CMK (cell line): ENCODE measurements at places on chromosomes 7 and 10.

DNA sequence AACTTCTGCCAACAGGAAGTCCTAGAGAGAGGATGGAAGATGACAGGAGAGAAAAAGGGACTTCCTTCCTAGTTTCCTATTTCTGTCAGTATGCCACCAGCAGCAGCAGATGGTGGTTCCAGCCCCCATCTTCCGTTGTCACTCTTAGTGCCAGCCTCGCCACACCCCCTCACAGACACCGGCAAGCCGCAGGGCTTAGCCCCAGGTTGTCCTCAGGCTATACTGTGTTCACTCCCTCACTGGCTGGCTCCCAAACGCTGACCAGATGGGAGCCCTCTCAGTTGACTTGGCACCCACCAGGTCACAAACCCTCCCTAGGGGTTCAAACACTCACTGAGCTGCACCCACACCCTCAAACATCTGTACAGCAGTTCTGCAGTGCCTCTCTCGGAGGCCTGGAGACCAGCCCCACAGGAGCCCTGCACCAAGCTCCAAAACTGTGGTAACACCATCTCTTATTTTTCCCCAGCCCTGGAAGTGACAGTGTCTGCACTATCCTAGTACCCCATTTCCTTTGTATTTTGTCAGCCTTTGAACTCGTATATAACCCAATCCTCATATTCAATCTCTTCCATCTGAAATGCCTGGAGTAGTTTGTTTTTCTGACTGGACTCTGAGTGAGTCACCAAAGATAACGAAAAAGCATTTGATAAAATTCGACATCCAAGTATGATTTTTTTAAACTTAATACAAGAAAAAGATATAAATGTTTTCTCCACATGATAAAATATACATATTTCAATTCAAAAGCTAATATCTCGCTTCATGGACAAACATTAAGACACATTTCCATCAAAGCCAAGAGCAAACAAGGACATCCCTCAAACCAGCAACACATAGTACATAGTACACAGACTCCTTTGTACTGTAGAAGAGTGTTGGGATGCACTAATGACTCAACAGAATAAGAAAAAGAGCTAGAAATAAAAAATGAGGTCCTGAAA lies 34.5 kb downstream of the SMURF1 start:
- DNase-seq: no peak

- peak; percentile 12 for DNase-seq
Measured at GRCh38 chr7:103025341-103025740, 49.3 kb downstream of the FBXL13 start.

DNA sequence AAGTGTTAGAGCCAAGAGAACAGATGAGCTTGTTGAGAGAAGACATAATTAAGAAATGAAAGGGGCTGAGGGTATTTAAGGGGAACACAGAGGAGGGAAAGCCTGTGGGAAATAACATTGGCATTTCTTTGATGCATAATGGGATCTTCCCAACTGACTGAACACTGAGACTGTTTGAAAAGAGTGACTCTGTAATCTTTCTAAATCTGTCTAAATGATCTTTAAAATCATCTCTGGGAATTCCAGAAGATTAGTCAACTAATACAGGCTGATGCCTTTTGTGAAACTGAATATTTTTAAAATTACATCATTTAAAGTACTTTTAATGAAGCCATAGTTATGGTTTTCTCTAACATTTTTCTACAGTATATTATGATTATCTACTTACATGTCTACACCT lies 17.4 kb upstream of the SLC35G1 start:
- DNase-seq: no peak

GRCh38 chr10:50823789-50824188 lies 61.6 kb downstream of the A1CF start:
- no peak for DNase-seq

DNA sequence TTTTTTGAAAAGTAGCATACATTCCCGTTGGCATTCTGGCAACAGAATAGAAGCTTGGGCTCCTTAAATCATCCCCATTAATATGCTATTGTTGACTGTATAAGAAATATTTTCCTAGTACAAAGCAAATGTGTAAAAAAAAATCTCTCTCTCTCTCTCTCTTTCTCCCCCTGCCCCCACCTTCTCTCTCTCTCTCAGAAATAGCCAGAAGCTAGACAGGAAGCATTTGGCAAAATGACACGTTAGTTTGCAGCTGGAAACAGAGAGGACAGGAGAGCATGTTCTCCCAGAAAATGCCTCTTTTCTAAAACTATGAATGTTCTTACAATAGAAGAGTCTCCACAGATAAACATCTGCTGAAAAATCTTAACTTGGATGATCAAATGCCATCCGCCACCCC lies 59.6 kb upstream of the AKR1E2 start:
- no peak for DNase-seq

- no peak for DNase-seq
Measured at GRCh38 chr7:93938293-93938692, 16.8 kb downstream of the GNG11 start.

GRCh38 chr7:44961844-44962482 lies 16.9 kb downstream of the MYO1G start:
- DNase-seq: no peak

- no peak for DNase-seq
Measured at GRCh38 chr7:79296553-79297320, 156.7 kb downstream of the MAGI2 start.

DNA sequence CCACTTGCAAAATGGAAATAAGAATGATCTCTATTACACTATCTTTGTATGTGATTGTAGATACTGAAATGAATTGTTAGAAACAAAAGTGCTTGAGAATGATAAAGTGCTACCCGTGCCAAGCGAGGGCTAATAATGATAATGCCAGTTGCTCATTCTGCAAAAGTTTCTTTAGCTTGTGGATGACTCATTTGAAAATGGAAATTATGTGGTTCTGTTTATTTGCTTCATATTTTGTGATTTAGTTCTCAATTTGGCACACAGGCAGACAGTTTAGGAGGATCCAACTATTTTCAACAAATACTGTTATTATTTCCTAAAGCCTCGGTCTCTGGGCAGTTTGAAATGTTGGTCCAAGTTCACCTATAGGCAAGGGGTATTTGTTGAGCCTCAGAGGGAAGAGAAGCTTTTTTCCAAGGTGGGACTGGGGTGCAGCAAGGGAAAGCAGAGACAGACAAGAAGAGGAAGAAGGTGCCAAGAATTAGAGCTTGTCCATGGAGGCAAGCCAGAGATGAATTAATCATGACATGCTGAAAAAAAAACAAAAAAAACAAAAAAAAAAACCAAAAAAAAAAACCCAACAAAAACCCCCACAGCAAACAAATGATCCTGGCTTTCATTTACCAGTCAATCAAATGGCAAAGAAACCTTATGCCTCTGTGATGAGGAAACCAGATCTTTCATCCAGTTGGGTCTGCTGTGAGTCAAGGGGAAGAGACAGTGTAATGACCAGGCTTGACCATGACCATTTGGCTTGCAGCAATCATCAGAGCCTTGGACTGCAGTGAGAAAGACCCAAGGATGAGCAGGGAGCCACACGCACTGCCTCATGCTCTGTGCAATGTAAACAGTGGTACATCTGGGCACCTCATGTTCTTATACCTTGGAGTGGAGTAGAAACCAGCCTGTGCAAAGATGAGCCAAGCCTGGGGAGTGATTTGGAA lies 285.0 kb upstream of the HABP2 start:
- no peak for DNase-seq

GRCh38 chr10:68096913-68097516 lies 12.3 kb upstream of the MYPN start:
- no peak for DNase-seq

DNA sequence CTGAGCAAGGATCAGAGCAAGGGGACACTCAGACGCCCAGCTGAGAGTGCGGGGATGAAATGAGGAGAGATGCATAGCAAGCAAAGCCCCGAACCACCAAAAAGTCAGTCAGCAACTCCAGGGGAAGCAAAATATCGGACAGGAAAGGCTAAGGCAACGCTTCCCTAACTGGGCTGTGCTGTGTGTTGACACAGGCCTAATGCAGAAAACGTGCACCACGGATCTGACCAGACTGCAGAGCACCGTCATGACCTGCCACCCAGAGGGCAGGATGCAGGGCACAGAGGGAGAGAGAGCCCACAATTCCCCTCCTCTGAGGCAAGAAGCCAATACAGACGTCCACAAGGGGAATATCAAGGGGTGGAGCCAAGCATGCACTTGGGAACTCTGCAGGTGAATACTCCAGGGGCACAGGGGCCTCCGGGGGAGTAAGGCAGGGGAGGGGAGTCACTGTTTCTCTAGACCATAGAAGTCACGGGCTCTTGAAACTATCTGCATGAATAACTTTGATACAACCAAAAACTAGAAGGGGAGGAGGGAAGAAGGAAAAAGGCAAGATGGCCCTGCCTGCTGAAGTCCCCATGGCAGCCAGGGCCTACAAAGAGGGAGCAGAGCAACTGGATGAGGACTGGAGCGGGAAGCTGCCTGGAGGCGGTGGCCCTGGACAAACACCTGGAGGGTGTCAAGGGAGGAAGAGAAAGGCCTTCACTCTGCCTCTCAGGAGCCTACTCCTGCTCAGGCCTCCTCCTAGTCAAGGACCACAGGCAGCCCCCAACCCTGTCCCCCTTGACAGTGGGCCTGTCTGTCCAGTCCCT lies 26.2 kb downstream of the GRID1 start:
- no peak for DNase-seq

DNA sequence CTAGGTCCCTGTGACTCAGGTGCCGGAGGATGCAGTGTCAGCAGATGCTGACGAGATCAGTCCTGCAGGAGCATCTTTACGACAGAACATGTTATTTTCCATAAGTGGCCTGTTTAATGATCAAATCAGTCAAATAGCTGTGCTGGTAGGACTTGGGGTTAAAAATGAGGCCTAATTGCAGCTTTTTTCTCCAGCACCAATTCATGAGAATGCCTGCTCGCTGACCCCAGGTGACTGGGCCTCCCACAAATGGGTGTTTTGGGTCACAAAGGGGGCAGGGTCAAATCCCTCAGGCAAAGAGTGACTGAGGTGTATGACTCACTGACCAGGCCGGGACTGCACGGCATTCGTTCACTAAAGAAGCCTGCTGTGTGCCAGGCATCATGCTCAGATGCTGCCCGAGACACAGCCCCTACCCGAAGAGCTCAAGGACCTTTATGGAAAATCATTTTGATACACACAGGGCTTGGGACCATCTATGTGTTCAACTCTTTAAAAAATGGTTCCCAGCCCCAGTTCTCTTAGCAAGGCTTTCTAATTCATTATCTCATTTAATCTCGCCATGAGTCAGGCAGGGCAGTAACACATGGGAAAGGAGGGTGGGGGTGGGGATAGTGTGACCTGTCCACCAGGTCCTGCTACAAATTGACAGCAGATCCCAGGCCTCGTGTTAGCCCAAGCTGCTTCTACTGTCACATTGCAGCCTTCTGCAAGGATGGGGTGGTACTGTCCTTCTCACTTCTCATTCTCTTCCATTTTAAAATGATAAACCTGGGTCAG lies 21.1 kb downstream of the ZNF775 start:
- DNase-seq: no peak
